ENCODE measurements at places on chromosomes 3 and 15.

GRCh38 chr15:100869151-100869999 is 10.3 kb upstream of the ALDH1A3 start:
- no peak for DNase-seq

GRCh38 chr15:58504674-58505234 is 73.0 kb downstream of the LIPC start:
- DNase-seq, result no peak

GRCh38 chr3:59313365-59313764 is 263.5 kb upstream of the CFAP20DC start:
- no peak for DNase-seq

DNA sequence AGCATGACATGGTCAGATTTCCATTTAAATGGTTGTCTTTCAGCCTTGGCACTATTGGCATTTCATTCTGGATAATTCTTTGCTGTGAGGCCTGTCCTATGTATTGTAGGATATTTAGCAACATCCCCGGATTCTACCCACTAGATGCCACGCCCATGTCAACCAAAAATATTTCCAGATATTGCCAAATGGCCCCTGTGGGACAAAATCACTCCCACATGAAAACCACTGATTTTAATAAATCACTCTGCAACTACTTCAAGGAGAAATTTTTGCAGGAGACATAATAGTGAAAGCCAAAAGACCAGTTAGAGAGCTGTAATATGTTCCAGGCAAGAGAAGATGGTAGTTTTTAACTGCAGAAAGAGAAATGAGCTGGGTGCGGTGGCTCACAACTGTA is 55.9 kb upstream of the RARB start:
- DNase-seq, result no peak

GRCh38 chr15:39078026-39078425 is 502.9 kb upstream of the THBS1 start:
- no peak for DNase-seq

DNA sequence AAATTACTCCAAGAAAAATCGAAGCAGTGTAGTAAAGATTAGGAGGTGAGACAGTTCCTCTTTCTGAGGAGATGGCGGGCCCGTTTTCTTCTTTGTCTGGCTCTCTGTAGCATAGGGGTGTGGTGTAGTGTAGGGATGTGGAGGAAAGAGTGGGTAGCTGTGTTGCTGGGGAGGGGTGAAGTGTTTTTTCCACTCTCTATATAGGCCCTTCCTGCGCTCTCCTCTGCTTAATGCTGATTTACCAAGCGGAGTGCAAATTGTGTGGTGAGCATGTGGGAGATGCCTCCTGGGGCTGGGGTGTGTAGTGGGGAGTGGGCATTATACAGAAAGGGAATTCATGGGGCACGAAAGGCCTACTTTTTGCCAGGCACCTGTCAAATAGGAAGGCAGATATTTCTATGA is 94.9 kb downstream of the ST6GAL1 start:
- DNase-seq, result peak; percentile 19

- no peak for DNase-seq
Measured at GRCh38 chr15:27869697-27870281, 229.3 kb downstream of the OCA2 start.

GRCh38 chr3:189985948-189986347 is 134.7 kb downstream of the P3H2 start:
- DNase-seq, result no peak

DNA sequence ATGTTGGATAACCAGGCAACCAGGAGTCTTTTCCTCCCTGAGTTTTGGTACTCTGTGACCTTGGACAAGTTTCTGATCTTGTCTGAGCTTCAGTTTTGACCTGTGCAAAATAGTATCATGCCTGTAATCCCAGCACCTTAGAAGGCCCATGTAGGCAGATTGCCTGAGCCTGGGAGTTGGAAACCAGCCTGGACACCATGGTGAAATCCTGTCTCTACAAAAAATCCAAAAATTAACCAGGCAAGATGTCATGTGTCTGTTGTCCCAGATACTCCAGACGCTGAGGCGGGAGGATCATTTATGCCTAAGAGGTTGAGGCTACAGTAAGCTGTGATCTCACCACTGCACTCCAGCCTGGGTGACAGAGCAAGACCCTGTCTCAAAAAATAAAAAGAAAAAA is 114.8 kb downstream of the IL12A start:
- no peak for DNase-seq

DNA sequence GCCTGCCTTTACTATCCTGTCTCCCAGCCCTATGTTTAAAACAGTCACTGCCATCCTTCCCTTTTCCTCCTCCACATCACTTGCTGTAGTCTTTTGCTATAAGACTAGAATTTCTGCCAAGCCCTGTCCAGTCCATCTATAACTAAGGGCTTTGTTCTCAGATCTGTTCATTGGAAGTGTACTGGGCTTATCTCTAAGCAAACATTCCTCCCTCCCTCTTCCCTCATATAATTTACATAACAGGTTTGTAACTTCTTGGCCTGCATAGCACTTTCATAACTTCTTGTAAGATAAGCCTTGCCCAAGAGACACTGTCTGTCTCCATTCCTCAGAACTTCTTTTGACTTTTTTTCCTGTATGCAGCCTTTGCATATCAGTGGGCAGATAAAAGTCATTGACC is 16.7 kb downstream of the TPRG1 start:
- DNase-seq, result no peak

- no peak for DNase-seq
Measured at GRCh38 chr3:180457225-180457624, 144.7 kb upstream of the TTC14 start.

- DNase-seq, result no peak
Measured at GRCh38 chr15:29379647-29380046, 110.0 kb upstream of the NSMCE3 start.

GRCh38 chr3:134564991-134565390 is 79.1 kb downstream of the CEP63 start:
- no peak for DNase-seq

DNA sequence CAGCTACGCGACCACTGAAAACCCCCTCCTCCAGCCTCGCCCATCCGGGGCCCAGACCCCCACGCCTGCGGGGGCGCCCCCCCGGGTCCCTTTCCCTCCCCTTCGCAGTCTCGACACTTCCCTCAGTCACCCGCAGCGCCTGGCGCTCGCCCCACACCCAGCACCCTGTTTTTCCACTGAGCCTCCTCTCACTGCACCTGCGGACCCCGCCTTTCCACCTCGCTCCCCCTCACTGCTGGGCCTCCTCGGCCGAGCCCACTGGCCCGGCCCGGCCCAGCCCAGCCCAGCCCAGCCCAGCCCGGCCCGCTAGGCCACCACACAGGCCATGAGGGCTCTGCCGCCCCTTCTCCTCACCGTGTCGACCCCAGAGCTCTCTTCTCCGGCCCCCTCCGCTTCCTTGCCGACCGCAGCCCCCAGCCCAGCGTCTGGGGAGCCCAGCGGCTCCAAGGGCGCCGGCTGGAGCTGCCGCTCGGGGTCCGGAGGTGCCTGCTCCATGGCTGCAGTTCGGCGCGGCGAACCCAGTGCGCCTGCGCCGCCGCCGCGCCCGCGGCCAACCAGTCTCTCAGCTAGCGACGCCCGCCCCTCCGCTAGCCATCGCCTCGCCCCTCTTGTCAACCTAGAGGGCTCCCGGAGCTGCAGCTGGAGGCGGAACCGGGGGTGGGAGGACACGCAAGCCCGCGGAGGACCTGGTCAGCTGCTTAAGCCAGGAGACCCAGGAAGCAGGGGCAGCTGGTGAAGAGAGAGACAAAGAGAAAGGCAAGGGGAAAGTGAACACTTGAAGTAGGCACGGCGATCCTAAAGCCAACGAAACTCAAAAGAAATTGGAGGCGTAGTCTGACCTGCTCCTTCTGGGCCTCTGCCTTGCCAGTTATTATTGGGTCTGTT is at the start of gene SNX4:
Gene SNX4 (minus strand): TSS at position 525 of the 885 bp plus-strand sequence. CDS start 30 bp downstream, at position 495.
- peak; percentile 59 for DNase-seq

GRCh38 chr3:116863822-116864589 is 154.4 kb downstream of the TUSC7 start:
- no peak for DNase-seq

DNA sequence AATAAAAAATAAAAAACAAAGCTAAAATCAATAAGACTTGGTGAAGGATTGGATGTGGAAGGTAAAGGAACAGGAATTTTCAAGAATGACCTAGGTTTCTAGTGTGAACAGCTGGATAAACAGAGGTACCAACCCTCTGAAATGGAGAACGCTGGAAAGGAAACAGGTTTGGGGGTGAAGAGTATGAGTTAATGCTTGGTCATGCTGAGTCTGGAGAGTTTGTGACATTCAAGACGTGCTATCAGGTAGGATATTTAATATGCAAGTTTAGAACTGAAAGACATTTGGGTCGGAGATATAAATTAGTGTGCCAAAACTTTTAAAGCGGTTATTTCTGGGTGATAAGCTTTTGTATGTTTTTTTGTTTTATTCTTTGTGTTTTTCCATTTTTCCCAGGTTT is 11.4 kb upstream of the KLHL6 start:
- DNase-seq, result no peak

DNA sequence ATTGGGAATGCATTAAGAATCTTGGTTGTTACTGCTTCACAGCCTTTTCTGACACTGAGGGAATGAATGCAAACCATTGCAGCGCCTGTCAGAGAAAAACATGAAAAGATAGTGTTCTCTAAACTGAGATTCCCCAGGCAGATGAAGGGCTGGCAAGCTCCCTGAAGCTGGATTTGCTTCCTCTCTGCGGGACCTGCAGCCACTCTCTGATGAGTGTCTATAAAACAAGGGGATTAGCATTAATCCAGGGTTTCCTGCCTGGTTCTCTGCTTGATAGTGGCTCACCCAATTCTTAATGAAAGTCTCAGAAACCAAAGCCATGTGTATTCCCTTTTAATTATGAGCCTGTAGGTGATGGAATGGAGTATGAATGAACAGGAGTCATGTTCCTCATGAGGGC is 344.3 kb upstream of the UMPS start:
- no peak for DNase-seq

DNA sequence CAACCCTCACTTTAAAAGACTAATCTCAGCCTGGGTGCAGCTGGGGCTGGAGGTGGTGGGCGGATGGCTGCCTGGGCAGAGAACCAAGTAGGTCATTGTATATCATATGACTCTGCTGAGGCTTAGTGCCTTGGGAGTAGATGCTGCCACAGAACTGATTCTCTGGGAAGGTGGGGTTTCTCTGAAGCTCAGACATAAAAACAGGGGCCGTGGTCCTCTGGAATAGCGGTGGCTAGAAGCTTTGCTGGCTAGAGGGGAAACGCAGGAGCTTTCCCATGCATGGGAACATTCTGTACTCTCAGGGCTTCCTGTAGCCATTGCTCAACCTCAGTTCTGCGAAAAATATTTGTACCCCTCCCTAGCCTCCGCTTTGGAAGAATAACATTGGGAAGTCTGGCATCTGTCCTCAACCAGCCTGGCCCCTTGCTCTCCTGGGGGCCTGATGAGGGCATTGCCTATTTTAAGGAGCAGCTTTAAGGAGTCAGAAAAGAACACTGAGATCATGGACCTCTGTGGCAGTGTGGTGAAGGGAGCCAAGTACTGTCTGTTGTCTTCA is 14.7 kb downstream of the TIMP4 start:
- DNase-seq, result no peak

- no peak for DNase-seq
Measured at GRCh38 chr3:157240408-157240807, 80.5 kb upstream of the CCNL1 start.
